ENCODE measurements at places on chromosomes 6 and 20.
A peak's percentile ranks its signal among the peaks of the same experiment; 100 is the strongest.

DNA sequence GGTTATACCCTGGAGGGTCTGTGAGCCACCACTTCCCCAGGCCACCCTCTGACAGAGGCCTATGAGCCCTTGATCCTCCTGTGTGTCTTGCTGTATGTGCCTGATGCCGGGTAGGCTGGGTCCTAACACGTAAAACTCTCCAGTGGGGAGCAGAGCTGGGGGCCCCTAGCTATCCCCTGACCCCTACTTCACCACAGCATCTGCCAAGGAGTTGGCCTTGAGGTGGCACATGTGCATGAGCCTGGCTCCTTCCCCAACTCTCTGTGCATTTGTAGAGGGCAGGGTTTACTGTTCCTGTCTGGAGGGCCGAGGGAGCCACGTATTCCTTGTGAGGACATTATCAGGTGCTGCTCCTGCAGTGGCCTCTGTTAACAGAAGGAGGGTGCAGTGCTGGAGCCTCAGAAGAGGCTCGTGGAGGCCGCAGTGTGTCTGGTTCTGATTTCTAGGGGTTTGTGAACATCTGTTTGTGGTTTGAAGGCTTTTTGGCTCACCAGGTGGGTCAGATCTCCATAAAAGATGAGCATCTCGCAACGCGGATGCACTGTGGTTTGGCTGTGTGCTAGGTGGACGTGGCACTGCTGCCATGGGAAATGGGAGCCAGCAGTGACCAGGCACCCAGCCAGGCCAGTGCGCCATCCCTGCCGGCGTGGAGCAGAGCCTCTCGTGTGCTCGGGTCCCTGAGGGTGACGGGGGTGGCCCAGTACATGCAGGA, 152.1 kb downstream of the DTNBP1 start:
- H3K27ac ChIP-seq = no peak overlapping the region
- no peak for DNase-seq
- H3K36me3 ChIP-seq = peaks cover 47% of the 10 kb centered on the region
- H3K27me3 ChIP-seq = no peaks in the 10 kb centered on the region
- H3K4me1 ChIP-seq = no peaks in the 10 kb centered on the region

GRCh38 chr6:5028301-5028700, 24.5 kb upstream of the RPP40 start:
- no peak overlapping the region for H3K27ac ChIP-seq
- no peaks in the 10 kb centered on the region for H3K36me3 ChIP-seq
- DNase-seq = no peak
- H3K4me1 ChIP-seq = peaks cover 21% of the 10 kb centered on the region

DNA sequence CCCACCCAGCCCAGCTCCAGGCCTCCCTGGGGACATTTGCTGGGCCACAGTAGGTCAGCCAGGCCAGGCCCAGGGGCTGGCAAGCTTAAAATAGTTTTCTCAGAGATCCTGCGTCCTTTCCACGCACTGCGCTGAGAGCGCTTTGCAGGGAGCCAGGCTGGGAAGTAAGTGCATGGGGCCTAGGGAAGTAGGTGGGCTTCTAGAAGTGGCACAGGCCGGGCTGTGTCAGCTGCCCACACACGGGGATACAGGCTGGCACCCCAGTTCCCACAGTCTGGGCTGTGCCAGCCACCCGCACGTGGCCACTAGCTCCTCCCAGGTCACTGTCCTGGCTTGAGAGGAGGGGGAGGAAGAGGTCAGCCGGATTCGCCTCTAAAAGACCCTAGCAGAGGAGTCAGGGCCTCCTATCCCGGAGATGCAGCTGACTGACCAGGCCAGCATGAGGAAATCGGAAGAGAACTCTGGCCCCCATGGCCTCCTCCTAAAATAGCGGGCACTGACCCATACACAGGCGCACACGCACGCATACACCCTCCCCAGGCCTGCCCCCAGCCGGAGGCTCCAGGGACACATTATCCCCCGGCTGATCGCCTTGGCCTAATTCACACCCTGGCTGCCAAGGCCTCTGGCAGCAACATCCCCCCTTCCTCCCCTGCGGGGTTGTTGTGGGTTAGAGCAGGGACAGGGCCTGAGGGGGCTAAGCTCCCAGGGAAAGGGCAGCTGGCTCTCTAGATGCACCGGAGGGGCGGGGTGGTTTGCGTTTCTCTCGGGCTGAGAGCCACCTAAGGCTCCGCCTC, 5.4 kb downstream of the SLCO4A1 start:
- H3K36me3 ChIP-seq = no peaks in the 10 kb centered on the region
- no peak for DNase-seq
- H3K27ac ChIP-seq = no peak overlapping the region
- no peaks in the 10 kb centered on the region for H3K27me3 ChIP-seq

GRCh38 chr6:121890307-121890910, 455.0 kb downstream of the GJA1 start:
- no peak overlapping the region for H3K27ac ChIP-seq
- H3K27me3 ChIP-seq = no peaks in the 10 kb centered on the region
- no peak for DNase-seq
- no peak overlapping the region for H3K4me3 ChIP-seq

DNA sequence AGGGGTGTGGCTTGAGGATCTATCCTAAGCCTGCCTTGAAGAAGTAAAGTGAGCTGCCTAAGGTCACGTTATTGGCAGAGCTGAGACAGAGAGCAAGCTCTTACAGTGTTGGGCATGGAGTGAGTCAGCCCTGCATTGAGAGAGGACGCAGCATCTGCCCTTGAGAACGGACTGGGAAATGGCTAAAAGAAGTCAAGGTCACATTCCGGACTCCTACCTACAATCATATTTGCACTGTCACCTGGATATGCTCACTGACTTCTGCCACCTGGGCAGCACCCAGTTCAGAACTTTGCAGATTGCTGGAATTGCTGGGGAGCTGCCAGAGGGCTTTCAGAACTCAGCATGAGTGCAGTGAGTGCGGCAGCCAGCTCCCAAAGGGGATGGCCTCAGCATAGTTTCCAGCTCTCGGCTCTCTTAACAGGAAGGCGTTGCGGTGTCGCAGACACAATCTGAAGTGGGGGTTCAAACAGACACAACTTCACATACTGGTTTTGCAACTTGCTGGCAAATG, 199.3 kb upstream of the SGK1 start:
- peaks cover 19% of the 10 kb centered on the region for H3K4me1 ChIP-seq
- H3K4me3 ChIP-seq = no peak overlapping the region
- H3K36me3 ChIP-seq = no peaks in the 10 kb centered on the region
- peak overlapping the region; percentile 10 for H3K27ac ChIP-seq

DNA sequence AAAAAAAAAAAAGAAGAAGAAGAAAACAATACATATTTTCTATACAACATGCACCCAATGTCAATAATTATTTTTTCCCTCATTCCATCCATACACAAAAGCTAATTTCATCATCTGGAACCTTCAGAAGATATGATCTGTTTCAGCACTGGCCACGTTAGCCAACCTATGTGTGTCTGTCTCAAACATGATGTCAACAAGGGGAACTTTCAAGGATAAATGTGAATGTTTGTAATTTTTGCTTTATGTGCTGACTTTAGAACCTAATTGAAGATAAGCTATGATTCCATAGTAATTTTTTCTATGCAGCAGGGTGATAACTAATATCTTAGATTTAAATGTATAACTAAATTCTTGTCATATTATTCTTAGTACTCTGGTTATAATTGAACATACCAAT, 37.9 kb downstream of the IPCEF1 start:
- H3K4me1 ChIP-seq = no peaks in the 10 kb centered on the region
- H3K27ac ChIP-seq = no peak overlapping the region
- H3K27me3 ChIP-seq = no peaks in the 10 kb centered on the region
- H3K36me3 ChIP-seq = no peaks in the 10 kb centered on the region
- no peak for DNase-seq
- H3K4me3 ChIP-seq = no peak overlapping the region

- H3K4me3 ChIP-seq = no peak overlapping the region
- H3K36me3 ChIP-seq = peaks cover 18% of the 10 kb centered on the region
- no peaks in the 10 kb centered on the region for H3K27me3 ChIP-seq
- H3K4me1 ChIP-seq = peaks cover 6% of the 10 kb centered on the region
- no peak for DNase-seq
- no peak overlapping the region for H3K27ac ChIP-seq
These were observed 13.9 kb downstream of the GNL1 start for GRCh38 chr6:30542404-30542725.

DNA sequence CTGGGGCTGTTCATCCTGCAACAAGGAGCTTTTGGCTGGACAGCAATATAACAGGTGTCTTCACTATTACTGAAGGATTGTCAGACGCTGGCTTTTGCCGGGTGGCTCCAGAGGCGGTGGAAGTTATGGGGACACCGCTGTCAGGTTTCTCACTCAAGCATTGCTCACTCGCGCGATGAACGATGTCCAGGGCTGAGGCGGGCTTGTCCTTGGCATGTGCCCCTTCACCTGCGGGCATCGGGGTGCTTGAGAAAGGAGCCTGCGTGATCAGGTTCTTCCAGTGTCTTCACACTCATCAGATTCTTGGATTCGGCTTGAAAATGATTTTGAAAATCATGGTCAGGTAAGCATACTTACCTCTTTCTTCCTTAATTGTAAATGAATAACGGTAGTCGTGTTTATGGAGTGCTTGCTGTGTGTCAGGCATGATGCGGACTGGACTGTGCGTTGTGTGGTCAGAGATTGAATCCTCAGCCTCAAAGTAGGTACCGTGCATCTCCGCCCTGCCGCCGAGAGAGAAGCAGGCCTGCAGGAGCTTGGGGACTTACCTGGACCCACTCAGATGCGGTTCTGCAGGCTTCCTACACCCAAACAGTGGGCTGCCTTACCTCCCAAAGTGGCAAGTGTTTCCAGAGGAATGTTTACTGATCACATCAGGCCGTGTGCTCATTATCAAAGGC, 18.3 kb upstream of the PYGB start:
- no peak for DNase-seq
- no peak overlapping the region for H3K4me3 ChIP-seq
- peaks cover 32% of the 10 kb centered on the region for H3K4me1 ChIP-seq

DNA sequence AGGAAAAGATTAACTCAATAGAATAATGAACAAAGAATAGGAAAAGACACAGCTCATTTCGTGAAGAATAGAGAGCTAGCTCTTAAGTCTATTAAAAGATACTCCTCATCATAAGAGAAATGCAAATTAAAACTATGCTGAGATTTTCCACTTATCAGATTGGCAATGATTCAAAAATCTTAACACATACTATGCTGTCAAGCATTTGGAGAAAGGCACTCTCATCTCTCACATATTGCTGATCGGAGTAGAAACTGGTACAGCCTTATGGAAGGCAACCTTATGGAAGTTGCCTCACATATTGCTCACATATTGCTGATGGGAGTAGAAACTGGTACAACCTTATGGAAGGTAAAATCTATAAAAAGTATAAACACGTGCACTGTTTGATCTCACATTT, 21.4 kb upstream of the PLAGL1 start:
- no peak overlapping the region for H3K27ac ChIP-seq
- no peak overlapping the region for H3K4me3 ChIP-seq
- no peaks in the 10 kb centered on the region for H3K4me1 ChIP-seq
- H3K36me3 ChIP-seq = no peaks in the 10 kb centered on the region

DNA sequence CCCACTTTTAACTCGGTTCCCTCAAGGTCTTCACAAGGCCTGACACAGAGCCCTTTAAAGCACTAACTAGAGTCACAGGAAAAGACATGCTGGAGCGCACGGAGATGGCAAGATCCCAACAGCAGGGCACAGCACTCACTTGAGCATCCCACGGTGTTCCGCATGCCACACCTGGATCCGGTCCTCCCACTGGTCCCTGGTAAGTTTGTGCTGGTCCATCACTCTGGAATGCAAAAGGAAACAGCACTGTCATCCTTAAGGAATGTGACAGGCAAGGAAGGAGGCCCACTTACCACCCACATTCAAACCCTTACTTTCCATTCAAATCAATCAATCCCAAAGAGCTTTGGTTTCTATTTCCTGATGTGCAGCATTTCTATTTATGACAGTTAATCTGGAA, 34.7 kb downstream of the EZR start:
- no peak overlapping the region for H3K4me3 ChIP-seq
- peak; percentile 83 for DNase-seq
- peaks cover 77% of the 10 kb centered on the region for H3K4me1 ChIP-seq

DNA sequence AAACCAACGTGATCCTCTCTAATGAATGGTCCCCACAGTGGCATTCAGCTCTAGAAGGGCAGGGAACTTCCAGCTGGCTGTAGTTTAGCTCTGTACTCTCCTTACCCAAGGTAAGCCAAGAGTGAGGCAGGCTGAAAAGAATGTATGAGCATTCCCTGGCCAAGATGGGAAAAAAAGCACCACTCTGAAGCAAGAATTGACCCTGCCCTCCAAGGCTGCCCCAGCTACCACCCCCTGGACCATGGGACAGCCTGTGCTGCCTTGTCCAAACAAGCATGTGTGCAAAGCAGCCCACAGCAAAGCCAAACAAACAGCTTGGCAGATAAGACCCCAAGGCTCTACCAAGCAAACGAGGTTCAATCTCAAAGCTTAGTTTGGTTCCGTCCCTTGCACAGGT, 73.9 kb downstream of the GFOD1 start:
- H3K27ac ChIP-seq = no peak overlapping the region
- H3K27me3 ChIP-seq = no peaks in the 10 kb centered on the region
- H3K4me1 ChIP-seq = peaks cover under 1% of the 10 kb centered on the region
- no peak overlapping the region for H3K4me3 ChIP-seq
- H3K36me3 ChIP-seq = no peaks in the 10 kb centered on the region

DNA sequence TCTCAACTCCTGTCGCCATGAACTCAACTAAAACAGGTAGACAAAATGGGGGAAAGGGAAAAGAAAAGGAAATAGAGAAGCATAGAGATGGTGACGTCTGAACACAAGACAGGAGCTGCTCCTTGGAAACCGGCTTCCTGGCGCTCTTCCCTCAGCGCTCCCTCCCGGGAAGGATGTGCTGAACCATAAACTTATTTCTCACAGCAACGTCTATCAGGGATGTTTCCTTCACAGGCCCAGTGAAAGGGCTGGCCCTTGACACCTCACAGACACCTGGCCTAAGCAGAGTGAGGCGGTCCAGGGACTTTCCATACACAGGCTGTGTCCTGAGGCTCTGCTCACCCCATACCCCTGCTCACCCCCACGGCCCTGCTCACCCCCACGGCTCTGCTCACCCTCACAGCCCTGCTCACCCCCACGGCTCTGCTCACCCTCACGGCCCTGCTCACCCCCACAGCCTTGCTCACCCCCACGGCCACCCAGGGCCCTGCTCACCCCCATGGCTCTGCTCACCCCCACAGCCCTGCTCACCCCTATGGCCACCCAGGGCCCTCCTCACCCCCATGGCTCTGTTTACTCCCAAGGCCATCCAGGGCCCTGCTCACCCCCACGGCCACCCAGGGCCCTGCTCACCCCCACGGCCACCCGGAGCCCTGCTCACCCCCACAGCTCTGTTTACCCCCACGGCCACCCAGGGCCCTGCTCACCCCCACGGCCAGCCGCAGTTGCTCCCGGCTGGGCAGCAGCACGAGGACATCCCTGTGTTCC, 653 bp downstream of the FRMD1 start:
- H3K27ac ChIP-seq = no peak overlapping the region
- H3K4me3 ChIP-seq = no peak overlapping the region
- H3K4me1 ChIP-seq = no peaks in the 10 kb centered on the region
- H3K36me3 ChIP-seq = no peaks in the 10 kb centered on the region
- no peak for DNase-seq

GRCh38 chr6:90997076-90997475, 410.2 kb upstream of the MAP3K7 start:
- H3K27ac ChIP-seq = no peak overlapping the region
- H3K4me1 ChIP-seq = no peaks in the 10 kb centered on the region
- no peaks in the 10 kb centered on the region for H3K27me3 ChIP-seq
- H3K36me3 ChIP-seq = no peaks in the 10 kb centered on the region
- no peak overlapping the region for H3K4me3 ChIP-seq
